ENCODE measurements at places on chromosomes 3 and 15.

DNA sequence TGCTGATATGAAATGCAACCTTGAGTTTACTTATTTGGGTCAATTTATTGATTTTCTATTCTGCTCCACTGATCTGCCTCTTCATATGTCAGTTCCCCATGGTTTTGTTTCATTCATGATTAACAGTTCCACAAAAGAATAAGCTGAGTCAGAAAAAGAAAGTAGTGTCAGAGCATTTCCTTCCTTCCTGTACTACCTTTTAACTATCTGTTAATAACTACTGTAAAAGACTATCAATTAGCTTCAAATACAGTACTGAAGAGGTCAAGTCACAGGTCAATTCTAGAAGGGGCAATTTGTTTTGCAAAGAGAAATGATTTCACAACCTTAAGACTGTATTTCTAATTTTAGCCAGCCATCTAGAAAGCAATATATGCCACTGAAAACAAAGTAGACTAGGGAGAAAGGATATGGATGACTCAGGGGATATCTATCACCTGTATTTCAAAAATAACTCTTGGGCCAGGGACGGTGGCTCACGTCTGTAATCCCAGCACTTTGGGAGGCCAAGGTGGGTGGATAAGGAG, 129.5 kb downstream of the TFDP2 start:
- no peak for DNase-seq

DNA sequence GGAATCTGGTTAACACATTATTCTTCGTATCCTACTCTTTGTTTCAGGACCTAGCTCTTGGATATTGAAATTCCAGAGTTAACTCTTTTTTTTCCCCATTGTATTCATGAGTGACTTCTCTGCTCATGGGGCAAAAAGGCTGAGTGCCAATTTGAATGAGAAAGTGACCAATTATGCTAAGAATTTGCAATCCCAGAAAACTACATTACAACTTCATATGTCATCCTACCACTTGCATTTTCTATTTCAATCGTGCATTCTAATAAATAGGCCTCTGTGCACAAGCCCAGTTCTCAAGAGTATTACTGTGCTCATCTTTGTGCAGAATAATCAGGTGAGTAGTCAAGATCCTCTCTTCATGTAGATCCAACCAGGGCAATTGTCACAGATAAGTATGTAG, 537.8 kb downstream of the OTOL1 start:
- no peak for DNase-seq

- DNase-seq, result no peak
Measured at GRCh38 chr3:15007681-15008141, 57.4 kb downstream of the MRPS25 start.

DNA sequence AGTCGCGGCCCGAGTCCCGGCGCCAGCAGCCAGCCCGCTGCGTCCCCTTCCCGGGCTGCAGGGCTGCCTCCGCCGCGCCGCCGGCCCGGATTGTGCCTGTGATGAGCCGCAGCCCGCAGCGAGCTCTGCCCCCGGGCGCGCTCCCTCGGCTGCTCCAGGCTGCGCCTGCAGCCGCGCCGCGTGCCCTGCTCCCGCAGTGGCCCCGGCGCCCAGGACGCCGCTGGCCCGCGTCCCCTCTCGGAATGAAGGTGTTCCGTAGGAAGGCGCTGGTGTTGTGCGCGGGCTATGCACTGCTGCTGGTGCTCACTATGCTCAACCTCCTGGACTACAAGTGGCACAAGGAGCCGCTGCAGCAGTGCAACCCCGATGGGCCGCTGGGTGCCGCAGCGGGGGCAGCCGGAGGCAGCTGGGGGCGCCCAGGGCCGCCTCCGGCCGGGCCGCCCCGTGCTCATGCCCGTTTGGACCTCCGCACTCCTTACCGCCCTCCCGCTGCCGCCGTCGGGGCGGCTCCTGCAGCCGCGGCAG, 1.2 kb downstream of the CHST2 start:
- peak; percentile 8 for DNase-seq

- no peak for DNase-seq
Measured at GRCh38 chr3:178385280-178385952, 150.8 kb upstream of the KCNMB2 start.

DNA sequence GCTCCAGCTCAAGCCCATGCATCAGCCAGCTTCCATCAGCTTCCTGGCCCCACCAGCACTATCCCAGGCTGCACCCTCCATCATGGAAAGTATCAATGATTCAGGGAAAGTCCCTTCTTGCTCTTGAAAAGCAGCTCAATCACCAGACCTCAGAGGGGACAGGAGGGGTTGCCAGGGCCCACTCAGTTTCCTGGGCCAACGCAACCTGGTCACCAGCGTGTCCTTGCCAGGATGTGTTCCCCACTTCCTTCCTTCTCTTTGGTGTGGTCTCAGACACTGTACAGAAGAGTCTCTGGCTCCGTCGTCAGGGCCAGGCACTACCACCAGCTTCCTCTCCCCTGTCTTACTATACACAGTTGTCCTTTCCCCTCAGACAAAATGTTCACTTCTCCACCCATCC, 3.0 kb downstream of the HDC start:
- peak; percentile 40 for DNase-seq

DNA sequence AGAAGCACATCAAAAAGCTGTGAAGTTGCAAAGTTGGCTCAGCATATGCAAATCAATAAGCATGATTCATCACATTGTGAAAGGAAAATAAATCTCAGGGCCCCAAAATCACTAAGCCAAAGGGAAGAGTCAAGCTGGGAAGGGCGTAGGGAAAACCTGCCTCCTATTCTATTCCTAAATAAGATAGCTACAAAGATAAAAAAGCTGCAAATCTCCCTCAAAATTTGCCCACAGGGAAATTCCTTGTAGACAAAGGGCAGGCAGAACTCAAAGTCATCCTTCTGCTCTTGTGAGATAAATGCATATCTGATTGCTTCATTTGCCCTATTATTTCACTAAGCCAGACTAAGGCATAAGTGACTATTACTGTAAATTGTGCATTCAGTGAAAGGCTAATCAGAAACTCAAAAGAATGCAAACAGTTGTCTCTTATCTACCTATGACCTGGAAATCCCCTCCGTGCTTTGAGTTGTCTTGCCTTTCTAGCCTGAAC, 30.5 kb upstream of the CCNL1 start:
- DNase-seq, result no peak

- no peak for DNase-seq
Measured at GRCh38 chr3:136804813-136805212, 14.1 kb upstream of the SLC35G2 start.

DNA sequence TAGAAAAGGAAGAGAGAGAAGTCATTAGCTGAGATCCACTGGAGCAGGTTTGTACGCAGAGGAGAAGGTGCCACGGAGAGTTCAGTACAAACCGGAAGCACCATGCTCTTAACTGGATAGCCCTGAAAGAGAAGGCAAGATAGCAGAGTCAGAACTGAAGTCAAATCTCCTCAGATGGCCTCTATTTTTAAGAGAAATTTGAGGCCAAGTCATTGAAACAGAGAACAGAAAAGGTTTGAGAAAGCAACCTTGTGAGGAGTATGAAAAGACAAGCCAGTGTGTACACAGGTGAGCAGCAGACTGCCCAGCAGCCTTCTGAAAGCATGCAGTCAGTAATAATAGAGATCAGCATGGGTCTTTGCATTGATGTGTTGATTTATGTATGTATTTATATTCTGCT, 66.1 kb upstream of the SPRED1 start:
- DNase-seq, result no peak

DNA sequence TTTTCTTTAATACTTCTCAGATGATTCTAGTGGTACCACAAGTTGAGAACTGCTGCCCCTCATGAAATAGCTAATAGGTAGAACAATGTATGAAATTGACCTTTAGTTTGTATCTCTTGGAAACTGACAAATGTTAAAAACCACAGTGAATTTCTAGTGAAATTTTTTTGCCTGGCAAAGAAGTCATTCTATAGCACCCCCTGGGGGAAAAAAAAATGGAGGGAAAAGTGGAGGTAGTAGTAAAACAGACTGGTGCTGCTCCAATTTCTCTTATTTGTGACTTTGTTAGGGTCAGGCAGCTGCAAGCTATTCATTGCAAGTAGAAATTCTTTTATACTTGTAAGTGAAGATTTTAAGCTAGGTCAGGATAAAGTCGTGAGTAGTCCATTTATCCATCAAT, 605.0 kb downstream of the NLGN1 start:
- no peak for DNase-seq

DNA sequence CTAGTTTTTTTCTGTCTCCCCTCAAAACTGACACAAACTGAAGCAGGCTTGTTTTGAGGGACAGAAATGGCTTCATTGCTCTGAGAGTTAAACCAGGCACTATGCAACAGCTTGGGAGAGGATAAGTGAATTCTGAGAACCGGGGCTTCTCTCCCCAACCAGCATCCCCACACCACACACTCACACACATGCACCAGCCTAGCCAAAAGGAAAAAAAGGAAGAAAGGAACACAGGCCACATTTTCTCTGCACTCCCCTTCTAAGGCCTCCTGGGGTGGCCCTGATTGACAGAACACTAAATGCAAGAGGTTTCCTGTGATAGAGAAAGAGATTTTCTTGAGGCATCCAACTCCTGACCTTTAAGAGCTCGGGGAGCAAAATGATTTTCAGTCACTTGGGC, 177.5 kb downstream of the TLE3 start:
- no peak for DNase-seq

GRCh38 chr15:95365511-95366107, 964.9 kb upstream of the NR2F2 start:
- DNase-seq, result no peak

GRCh38 chr3:5051772-5052171, 70.3 kb upstream of the ARL8B start:
- no peak for DNase-seq

GRCh38 chr15:38648121-38648843, 83.7 kb upstream of the RASGRP1 start:
- no peak for DNase-seq

- no peak for DNase-seq
Measured at GRCh38 chr3:5271372-5271683, 83.8 kb downstream of the EDEM1 start.

- DNase-seq, result no peak
Measured at GRCh38 chr3:62027241-62027640, 346.1 kb downstream of the FEZF2 start.

- no peak for DNase-seq
Measured at GRCh38 chr3:17505856-17506255, 236.6 kb downstream of the TBC1D5 start.

- no peak for DNase-seq
Measured at GRCh38 chr15:39997639-39998038, 41.3 kb downstream of the SRP14 start.

- DNase-seq, result peak; percentile 47
Measured at GRCh38 chr3:196837819-196838420, 29.8 kb upstream of the SENP5 start.
